GM12878 (cell line): ENCODE measurements at places on chromosomes 13 and 19.

DNA sequence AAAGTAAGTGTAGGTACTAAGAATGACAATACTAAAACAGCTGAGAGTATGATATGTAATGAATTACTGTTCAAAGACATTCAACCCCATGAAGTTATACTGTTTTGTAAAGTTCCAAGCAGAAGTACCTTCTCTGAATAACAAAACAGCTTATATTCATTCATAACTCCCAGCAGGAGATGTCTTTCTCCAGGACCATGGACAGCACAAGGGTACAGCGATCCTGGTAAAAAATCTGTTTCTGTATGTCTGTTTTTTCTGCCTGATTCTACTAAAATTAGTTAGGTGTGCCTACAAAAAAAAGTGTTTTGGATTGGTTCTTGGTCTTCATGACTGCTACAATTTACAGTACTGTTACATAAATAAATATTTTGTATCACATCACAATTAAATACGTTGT lies 172.5 kb upstream of the SLITRK5 start:
- DNase-seq = no peak

GRCh38 chr13:25860862-25861261 lies 191.0 kb downstream of the SHISA2 start:
- no peak for DNase-seq

GRCh38 chr19:55667958-55668357 lies 7.1 kb upstream of the EPN1 start:
- no peak for DNase-seq

GRCh38 chr13:58119351-58119750 lies 487.8 kb downstream of the PCDH17 start:
- no peak for DNase-seq

- no peak for DNase-seq
Observed at GRCh38 chr19:17073869-17074633, 1.2 kb downstream of the HAUS8 start.

GRCh38 chr13:32209652-32210051 lies 105.5 kb downstream of the ZAR1L start:
- DNase-seq = no peak

DNA sequence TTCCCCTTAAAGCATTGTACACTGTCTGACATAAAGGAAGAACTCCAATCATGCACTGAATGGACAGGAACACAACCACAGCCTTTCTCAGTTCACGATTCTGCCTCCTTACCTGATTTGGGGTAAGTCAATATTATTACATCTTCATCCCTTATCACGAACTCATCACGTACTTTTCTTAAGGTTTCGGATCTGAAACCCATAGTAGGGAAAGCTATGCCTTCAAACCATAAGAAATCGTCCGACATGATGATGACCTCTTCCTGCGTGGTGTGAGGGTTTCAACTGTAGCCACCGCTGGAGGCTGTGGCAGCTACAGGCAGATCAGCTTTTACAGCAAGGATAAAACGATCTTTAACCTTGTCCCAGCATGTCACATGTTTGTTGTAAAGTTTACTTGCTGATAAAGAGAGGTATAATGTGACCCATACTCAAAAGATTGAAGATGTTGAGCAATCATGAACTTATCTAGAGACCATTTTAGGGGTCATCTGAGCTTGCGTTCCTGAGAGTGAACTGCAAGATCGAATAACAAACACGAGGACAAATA lies at the start of gene SULT2A1:
Gene SULT2A1 (minus strand): TSS at position 306 of the 550 bp plus-strand sequence. CDS start 58 bp downstream, at position 248.
- DNase-seq = no peak

- DNase-seq = no peak
Observed at GRCh38 chr13:46178143-46178542, 3.8 kb downstream of the LCP1 start.

- DNase-seq = no peak
Observed at GRCh38 chr13:104289400-104289799, 1223.2 kb upstream of the SLC10A2 start.

DNA sequence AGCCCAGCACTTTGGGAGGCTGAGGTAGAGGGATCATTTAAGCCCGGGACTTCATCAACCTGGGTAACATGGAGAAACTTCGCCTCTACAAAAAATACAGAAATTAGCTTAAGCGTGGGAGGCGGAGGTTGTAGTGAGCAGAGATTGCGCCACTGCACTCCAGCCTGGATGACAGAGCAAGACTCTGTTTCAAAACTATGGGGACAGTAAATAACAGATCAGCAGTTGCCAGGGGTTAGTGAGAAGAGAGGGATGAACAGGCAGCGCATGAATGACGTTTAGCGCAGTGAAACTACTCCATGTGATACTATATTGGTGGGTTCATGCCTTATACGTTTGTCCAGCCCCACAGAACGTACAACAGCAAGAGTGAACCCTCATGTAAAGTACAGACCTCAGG lies 7.1 kb upstream of the ICAM3 start:
- no peak for DNase-seq
